ENCODE measurements at places on chromosomes 7 and 10.

DNA sequence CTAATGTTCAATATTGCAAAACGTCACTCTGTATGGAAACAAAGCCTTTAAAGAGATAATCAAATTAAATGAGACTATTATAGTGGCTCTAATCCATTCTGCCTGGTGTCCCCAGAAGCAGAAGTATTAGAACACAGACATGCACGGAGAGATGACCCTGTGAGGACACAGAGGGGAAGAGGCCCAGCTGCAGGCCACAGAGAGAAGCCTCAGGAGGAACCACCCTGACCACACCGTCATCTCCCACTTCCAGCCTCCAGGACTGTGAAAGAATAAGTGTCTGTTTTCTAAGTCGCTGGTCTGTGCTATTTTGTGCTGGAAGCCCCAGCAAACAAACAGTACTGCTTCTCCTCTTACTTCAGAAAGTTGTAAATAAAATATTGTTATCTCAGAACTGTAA lies 283.5 kb upstream of the ADARB2 start:
- DNase-seq: no peak

DNA sequence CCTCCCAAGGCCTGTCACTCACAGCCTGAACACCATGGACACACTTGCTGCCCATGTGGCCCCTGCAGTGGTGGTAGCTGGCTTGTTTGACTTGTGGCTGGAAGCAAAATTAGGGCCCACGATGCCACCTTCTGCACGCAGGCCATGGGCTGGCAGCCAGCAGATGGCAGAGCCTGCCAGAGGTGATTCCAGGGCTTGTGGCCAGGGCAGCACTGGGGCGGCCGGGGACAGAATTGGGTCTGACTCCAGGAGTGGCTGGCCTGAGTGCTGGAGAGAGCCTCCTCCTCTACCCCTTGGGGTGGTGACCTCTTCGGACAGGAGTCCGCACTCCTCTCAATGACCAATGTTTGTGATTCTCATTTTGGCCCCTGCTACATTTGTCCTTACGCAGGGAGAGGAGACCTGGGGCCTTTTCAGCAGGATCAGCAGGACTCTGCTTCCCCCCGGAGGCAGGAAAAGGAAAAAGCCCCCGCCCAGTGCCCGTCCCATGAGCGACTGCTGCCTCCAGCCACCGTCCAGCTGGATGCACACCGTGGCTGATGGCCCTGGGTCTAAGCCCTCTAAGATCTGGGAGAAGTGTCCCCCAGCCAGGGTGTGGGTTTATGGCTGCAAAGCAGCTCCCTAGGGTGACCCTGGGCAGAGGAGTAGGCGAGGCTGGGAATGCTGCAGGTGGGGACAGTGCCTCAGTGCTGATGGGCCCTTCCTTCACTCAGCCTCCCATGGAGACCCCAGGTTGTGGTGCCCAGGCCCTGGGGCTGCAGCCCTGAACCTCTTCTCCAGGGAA lies 26.5 kb downstream of the DNAJB12 start:
- no peak for DNase-seq

GRCh38 chr7:106064771-106065574 lies 47.1 kb downstream of the SYPL1 start:
- DNase-seq: no peak

DNA sequence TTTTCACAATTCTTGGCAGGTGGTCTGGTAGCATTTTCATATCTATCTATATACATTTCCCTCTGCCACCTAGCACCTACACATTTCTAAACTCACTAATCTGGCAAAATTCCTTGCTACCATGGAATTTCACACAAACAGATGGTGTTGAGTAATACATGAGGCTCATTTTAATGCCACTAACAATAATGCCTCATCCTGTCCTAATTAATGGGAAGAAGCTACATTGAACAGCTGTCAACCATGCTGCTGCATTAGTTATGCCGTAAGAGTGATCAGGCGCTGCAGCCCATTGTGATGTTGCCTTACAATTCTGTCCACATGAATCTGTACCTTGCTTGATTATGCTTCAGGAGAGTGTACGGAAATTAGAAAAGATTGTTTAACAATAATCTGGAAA lies 23.2 kb downstream of the COL1A2 start:
- DNase-seq: no peak

DNA sequence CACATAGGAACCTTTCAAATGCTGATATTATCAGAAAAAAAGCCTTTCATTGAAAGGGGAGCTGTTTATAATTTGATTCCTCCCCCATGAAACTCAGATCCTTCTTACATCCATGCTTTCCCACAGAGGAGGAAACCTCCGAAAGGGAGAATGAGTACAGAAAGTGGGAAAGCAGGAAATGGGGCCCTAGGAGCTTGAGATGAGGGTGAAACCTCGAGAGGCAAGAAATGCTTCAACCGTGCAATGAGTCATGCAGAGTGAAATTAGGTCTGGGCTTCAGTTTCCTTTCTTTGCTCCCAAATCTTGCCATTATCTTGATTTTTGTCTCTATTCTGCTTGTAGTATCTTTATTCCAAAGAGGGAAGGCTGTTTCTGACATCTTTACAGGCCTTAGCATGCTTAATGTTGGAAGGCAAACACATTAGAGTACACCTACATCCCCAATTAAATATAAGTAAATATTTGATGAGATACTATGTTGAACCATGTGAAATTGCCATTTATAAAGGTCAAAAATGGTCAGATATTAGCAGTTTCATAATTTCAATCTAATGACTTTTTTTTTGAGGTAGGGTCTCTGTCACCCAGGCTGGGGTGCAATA lies 79.1 kb downstream of the NAMPT start:
- DNase-seq: no peak

GRCh38 chr7:105876091-105876963 lies at the start of gene ATXN7L1:
Gene ATXN7L1 (minus strand): TSS chr7:105876599. CDS start chr7:105876558, 41 bp downstream.
- peak; percentile 90 for DNase-seq

DNA sequence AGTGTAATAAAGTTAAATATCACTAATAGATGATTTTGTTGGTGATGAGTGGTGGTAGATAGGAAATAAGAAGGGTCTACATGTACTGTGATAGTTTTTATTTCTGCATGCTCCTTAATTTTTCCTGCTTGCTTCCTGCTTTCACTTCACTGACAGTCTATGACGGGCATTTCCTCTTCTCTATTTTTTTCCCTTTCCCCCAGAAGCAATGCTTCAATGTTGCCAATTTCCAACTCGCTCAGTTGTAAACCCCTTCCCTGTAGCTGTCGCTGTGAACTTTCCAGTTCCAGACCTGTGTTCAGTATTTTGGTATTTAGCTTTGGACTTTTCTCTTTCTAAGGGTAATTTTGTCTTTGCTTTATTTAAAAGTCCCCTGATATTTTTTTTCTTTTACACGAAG lies 123.5 kb upstream of the AGR3 start:
- no peak for DNase-seq

DNA sequence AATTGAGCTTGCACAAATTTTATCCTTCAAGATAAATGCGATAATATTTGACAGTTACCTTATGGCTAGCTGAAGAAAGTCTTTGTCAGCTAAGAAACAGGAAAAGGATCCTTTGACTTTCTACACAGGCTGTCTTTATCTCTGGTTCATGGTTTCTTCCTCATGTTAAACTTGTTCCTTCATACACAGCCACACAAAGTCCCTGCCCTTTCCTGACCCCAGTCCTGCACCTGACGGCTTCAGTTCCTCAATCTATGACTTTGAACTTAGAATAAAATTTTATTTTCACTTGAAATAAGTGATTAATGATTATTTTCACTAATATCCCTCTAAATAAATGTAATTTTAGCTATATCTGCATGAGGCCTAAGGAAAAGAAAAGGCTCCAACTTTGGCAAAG lies 77.8 kb upstream of the PRSS1 start:
- DNase-seq: no peak

DNA sequence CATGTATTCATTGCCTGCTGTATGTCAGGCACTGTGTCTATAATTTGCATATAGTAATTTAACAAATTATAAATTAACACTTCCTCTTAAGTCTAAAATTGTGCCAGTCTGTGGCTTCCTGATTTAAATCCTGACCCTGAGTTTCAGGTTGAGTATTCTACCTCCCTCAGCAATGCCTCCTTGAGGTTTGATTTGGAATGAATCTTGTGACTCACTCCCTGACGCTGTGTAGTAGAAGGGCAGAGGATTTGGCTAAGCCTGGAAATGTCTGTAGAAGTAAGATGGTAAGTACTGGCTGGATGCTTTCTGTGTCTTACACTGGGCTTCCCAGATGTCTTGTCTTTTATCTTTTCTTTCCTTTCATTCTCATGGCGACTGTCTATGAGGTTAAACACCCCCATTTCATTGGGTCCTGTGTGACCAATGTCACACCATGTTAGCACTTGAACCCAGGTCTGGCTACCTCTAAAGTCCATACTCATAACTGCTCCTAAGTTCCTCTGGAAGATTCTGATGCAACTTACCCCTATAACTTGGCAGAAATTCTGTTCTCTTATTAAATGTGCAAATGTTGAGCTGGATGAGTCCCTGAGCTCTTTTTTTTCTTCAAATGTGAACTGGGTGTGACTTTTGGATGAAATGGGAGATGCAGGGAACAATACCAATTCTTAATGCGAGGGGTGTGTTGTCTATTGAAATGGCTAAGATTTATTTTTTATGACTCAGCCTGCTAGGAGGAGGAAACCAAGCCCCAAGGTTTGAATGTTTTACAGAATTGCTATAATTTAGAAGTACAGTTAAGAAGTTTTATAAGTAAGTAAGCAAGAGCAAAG lies 48.5 kb downstream of the PLCE1 start:
- DNase-seq: no peak

DNA sequence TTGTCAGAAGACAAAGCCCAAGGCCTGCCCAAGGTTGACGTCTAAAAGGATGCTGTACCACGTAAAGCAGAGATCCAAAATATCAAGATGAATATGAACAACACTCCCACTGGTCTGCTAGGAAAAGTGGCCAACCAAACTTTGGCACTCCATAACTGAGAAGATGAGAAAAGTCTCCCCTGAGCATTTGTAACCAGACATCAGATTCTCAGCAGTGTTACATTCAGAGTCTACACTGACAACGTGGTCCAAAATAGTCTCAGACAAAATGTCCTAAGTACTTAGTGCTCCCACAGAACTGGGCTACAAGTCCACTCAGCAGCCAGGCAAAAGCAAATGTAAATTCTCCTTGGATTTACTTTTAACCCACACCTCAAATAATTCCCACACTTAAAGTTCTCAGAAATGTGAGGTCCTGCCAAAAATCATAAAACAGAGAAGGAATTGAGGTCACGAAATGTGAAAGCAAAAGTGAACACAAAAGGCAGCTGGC lies 185.1 kb upstream of the NOBOX start:
- DNase-seq: no peak

- DNase-seq: no peak
Observed at GRCh38 chr7:127337581-127337980, 54.9 kb downstream of the ZNF800 start.

DNA sequence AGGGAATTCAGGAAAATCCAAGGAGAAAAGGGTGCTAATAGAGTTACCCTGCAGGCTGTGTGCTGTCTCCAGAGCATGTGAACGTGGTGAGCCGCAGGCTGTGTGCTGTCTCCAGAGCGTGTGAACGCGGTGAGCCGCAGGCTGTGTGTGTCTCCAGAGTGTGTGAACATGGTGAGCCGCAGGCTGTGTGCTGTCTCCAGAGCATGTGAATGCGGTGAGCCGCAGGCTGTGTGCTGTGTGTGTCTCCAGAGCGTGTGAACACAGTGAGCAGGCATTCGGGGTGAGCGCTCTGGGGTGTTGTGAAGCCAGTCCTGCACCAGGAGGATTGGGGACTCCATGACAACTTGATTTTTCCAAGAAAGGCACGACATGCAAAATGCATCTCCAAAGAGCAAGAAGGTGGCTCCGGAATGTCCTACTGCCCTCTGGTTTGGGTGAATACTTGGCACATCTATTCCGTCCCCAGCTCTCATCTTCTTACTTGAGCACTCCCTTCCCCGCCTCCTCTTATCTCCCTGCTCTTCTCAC lies 407.9 kb upstream of the SHH start:
- no peak for DNase-seq

DNA sequence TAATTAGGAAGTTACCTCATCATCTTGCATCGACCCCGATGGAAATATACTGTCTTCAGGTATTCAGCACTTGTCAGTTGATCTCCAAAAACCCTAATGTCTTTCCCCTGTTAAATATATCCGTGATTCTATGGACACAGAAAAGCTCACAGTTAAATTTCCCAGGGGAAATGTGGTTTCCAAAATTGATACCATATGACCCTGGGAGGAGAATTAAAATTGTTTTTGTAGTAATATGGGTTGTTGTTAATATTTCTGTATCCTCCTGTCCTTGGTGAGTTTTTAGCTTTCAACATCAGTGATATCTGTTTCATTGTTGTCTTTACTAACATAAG lies 132.1 kb downstream of the CELF2 start:
- no peak for DNase-seq

DNA sequence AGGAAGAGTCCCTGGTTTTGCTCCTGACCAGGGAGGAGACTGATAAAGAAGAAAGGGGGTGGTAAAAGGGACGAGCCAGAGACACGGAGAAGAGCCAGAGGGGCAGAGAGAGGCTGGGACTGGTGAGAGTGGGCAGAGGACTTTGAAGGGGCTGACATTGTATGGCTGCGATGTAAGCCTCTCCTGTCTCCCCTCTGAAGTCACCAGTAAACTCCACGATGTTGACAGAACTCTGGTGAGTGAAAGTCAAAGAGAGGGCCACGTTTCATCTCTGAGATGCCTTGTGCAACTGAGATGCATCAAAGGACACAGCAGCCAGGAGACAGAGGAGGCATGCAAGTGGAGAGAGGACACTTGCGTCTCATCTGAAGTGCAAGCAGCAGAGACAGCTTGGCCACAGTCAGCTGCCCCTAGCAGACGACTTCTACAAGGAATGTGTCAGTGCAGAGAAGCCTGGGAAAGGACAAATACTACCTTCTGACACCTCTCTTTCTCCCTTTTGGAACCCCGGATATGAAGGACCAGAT lies 54.3 kb downstream of the SMKR1 start:
- DNase-seq: no peak

GRCh38 chr7:138773817-138774216 lies 24.0 kb upstream of the TMEM213 start:
- DNase-seq: no peak

- DNase-seq: no peak
Observed at GRCh38 chr10:24824124-24824523, 100.4 kb upstream of the ARHGAP21 start.

GRCh38 chr7:99824091-99824490 lies 3.7 kb upstream of the CYP3A43 start:
- DNase-seq: no peak

- no peak for DNase-seq
Observed at GRCh38 chr7:1725199-1725690, 55.2 kb downstream of the ELFN1 start.

DNA sequence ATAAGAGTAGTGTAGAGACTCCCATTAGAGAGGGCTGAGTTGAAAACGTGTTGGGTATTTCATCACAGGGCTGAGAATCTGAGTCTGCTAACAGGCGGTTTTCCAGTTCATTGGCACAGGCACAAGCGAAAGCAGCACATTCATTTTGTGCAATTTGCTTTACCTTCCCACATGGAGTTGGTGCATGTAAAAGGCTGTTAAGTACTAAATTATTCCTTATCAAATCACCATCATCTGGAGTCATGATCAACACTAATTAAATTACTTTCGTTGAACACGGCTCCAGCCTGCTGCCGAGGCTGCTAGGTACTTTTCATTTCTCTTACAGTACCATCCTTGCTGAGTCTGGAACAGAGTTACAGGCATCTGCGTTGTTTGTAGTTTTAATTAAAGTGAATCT lies 43.8 kb downstream of the ETV1 start:
- DNase-seq: no peak

- peak; percentile 78 for DNase-seq
Observed at GRCh38 chr7:44978511-44979366, at the start of gene MYO1G. Gene MYO1G (minus strand): TSS chr7:44979015. CDS start chr7:44978961, 54 bp downstream.
